ENCODE measurements at places on chromosomes 11 and 22.

GRCh38 chr11:80168796-80169195 is 728.0 kb upstream of the TENM4 start:
- no peak for DNase-seq

- DNase-seq, result no peak
These were observed 347.3 kb upstream of the RAG2 start for GRCh38 chr11:36945384-36945783.

DNA sequence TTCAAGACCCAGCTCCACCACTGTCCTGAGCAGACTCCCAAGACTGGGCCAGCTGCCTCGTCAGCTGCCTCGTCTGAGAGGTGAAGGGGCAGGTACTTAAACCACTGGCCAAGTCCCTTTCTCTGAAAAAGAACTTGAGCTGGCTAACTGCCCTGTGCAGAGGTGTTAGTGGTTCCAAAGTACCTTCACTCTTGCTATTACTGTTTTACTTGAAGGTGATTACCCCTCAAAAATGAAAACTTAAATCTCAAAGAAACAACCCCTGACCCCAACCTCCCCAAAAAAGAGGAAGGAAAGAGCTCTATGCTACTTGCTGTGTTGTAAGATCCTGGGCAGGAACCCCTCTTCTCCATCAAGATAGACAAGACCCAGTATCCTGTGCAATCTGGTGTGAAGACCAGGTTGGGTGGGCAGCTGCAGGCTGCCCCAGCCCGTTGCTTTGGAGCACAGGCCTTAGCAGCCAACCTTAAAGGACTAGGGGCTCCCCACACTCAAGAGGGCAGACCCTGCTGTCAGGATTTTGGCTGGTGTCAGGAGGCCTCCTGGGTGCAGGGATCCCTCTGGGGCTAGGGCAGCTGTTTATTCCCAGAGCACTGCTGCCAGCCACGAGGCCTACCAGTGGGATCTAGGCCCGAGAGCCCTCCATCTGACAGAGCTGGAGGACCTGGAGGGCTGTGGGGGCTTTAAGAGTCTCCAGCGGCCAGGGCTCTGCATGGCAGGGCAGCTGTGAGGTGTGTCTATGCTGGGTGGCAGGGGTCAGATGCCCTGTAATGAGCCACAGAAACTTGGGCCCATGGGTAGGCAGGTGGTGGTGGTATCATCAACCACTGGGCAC is 13.0 kb downstream of the GUCD1 start:
- DNase-seq, result no peak

- DNase-seq, result no peak
These were observed 13.1 kb downstream of the USP2 start for GRCh38 chr11:119368121-119369034.

GRCh38 chr11:76252631-76253070 is 46.3 kb upstream of the WNT11 start:
- no peak for DNase-seq

DNA sequence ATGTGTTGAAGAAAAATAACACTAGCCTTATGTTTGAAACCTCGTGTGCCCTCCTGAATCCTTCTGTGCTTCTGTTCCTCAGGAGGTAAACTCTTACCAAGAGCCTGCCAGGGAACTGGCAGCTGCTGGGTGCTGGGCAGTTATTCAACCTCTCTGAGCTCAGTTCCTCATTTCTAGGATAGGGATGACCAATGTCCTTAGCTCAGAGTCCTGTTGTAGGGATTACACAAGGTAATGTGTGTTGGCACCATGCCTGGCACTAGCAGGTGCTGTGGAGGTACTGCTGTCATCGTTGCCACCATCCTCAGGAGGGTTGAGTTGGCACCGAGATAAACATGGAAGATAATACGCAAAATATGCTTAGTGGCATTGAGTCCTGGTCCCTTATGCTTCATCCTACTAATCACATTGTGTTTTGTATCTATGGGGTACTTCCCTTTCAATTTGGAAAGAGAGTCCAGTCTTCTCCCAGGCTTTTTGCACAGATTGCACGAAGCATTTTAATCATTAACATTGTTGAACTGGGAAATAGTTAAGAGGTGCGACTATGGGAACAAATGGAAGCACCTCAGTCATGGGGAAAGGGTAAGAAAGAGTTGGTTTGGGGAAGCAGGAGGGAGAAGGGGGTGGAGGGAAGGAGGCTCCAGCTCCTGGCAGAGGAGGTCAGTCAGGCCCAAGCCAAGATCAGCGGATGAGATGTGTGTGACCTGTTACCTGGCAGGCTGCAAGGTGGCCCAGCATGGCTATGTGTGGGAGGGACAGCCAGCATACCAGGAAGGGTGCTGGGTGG is 56.7 kb downstream of the CABIN1 start:
- no peak for DNase-seq
